Dermis microvascular lymphatic vessel endothelial cell (primary cell): ENCODE measurements at places on chromosomes 5 and 9. TPM values are rescaled to one million over a fixed set of nuclear protein-coding genes. Genes with fewer than 3 reads are reported as not detected.

The COL15A1 gene
- 2.0 and 2.8 TPM in 2 replicates for total RNA-seq

The ATP10B gene
- under 0.01 and 0.13 TPM in 2 replicates for total RNA-seq

The HAVCR2 gene
- total RNA-seq: 0.64 and 1.0 TPM in 2 replicates

The SRA1 gene
- 17.5 and 18.2 TPM in 2 replicates for total RNA-seq

GRCh38 chr5:36637101-36637500, 30.7 kb downstream of the SLC1A3 start:
- no peak for DNase-seq

DNA sequence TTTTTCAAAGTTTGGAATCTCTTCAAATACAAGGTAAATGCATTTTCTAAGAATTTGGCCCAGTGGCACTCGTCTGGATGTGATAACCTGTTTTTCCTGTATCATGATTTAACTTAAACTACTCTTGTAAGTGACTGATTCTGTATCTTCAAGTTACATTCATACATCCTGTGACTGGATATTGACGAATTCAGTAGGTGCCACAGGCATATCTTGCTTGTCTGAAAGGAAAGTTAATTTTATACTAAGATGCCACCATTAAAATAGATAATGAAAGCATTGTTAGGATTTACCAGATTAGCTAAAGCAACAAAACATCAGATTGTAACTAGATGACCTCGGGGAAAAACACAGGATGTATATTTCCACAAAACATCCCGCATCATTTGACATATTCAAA, 175.3 kb upstream of the ZNF608 start:
- DNase-seq: no peak

- no peak for DNase-seq
These were observed 96.3 kb upstream of the VCAN start for GRCh38 chr5:83375049-83375745.

GRCh38 chr5:175544108-175544511, 65.8 kb downstream of the SFXN1 start:
- DNase-seq: no peak
